ENCODE measurements at places on chromosomes 1 and 21.
A peak's percentile ranks its signal among the peaks of the same experiment; 100 is the strongest.

DNA sequence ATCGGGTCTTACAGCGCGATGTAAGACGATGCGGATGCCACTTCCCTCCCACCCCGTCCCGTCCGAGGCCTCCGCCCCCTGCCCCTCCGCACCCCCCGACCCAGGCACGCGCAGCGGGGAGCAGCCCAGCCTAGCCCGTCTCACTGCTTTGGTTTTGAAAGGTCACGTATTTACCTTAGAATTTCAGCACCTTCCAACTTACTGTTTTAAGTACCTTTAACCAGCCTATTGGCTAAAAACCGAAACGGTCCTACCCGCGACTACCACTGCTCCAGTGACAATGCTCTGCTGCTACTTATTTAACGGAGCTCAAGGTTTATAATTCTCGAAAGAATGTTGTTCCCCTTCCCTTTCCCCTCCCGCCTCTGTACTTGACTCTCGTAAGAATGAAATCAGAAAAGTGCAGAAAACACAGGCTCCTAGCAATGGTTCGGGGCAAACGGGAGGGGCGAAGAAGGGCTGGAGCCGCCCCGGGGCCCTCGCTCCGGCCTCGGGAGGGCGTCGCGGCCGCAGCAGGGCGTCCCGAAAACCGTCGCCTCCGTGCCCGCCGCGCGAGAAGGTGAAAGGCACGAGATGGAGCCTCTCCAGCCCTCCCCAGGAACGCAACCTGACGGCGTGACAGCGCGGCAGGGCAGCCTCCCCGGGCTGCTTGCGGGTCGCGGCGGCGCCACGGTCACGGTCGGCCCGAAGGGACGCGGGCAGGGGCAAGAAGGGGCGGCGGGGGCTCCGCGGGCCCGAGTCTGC is 667 bp downstream of the TMEM50B start:
- peak; percentile 67 for DNase-seq

DNA sequence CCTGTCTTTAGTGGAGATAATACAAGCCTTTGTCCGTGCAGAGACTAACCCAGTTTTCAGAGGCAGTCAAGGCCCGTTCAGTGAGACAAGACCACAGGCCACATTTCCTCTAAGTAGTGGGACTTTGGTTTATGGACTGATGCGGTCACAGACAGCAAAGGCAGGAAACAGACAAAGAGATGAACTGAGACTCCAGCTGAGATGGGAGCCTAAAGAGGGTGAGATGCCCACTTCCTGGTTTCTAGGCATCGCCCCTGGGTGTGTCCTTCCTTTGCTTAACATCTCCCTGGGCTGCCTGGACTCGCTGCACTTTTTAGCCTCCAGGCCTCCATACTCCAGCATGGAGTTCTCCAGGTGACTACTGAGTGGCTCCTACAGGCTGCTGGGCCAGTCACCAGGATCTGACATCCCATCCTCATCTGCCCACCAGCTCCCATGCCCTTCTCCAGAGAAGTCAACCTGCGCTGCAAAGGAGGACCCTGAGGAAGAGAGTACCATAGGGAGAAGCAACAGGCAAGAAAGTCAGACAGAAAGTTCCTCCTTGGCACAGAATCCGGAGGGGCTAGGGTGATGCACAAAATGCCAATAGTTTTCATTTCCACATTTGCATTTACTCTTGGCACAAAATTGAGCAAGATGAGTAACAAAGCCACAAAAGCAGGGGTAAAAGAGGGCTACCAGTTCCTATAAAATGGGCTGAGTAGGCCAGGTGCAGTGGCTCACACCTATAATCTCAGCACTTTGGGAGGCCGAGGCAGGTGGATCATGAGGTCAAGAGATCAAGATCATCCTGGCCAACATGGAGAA is 15.1 kb downstream of the THEMIS2 start:
- DNase-seq: peak; percentile 68

DNA sequence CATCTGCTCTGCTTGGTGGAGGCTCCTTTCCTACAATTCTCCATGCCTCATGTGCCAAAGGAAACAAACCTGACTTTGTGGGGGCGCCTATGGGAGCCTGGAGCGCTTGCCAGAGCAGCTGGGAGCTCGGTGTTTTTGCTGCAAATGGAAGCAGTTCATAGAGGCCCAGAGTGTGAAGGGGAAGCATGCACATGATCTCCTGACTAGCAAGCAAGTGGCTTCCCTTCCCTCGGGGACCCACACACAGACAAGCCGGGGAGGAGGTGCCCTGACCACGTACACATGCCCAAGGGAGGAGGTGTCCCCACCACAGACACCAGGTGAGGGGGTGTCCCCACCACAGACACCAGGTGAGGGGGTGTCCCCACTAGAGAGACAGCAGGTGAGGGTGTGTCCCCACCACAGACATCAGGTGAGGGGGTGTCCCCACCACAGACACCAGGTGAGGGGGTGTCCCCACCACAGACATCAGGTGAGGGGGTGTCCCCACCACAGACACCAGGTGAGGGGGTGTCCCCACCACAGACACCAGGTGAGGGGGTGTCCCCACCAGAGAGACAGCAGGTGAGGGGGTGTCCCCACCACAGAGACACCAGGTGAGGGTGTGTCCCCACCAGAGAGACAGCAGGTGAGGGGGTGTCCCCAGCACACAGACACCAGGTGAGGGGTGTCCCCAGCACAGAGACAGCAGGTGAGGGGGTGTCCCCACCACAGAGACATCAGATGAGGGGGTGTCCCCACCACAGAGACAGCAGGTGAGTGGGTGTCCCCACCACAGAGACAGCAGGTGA is 106.8 kb downstream of the CRYAA start:
- DNase-seq: no peak

- DNase-seq: no peak
These were observed 1.1 kb upstream of the LMO4 start for GRCh38 chr1:87327376-87328271.

GRCh38 chr1:215595231-215595630 is 28.1 kb downstream of the KCTD3 start:
- DNase-seq: no peak

DNA sequence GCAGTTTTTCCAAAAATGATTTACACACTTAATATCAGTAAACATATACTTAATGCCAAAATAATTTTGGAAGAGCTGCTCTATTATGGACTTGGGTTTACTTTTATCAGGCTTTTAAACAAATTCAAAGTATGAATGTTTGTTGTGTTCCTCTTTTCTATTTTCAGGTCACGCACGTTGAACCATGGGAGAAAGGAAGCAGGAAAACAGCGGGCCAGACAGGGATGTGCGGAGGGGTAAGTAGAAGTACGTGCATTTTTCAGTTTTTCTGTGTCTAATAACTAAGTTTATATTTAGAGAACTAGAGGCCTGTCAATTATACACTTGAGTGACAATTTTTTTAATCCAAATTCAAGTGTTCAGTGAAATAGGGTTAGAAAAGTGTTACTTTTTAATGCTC is 3.4 kb downstream of the PRPF38B start:
- DNase-seq: no peak

DNA sequence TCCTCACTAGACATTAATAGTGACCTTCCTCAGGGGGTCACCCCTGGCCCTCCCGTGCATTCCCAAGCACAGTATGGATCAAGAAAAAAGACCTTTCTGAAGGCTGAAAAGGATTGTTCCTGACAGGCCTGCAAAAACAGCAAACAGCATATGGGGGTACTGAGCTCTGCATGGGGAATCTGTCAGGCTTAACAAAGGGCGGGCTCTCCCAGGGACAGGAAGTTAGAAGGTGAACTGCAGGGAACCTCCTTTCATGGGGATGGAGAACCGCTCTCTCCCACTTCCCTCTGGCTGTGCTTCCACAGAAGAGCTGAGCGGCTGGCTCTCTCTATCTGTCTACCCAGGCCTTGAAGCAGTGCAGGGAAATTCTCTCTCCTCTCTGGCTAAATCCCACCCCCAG is 91.7 kb downstream of the DTL start:
- DNase-seq: no peak

DNA sequence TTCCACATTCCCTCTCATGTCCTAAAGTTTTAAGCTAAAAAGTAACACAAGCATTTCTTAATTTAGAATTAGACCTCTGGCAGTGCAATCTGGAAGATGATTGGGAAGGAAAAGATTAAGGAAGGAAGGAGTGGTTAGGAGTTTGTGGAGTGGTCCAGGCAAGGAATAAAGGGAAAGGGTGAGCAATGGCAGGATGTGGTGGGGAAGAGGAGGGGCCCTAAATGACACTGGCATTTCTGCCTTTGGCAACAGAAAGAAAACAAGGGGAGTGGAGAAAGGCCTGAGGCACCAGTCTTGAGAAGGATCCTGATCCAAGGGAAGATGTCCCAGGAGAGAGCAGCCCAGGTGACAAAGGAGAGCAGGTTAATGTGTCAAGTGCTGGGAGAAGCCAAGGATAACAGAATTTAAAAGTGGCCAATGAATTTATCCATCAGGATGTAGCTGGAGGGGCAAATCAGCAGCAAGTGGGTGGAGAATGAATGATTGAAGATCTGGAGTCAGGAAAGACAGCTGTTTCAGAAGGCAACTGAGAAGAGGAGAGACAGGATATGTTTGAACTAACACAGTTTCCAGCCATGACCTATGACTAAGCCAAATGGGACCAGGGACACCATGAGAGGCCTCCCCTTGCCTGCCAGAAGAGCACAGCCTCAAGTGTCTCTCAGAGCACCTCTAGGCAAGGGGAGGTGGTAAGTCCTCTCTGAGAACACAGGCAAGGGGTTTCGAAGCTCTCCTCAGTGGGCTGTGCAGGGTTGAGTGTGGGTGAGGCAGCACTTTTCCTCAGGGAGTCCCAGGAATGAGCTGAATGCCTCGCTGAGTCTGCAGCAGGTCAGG is 20.9 kb upstream of the LY9 start:
- no peak for DNase-seq

DNA sequence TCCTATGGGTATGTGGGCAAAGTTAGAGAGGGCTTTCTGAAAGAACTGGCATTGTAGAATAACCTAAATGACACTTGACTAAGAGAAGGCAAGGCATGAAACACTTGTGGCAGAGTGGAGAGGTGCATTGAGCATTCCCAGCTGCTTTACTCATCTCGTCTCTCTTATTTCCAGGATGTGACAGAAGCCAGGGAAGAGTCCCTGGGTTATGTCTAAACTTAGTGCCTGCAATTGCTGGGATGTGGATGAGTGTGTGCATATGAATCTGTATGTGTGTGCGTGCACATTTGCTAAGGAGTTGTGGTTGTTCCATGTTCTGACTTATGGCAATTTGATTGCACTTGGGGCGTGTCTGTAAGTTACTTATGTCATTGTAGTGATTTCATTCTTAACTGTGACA is 1326.5 kb upstream of the B3GALT2 start:
- DNase-seq: no peak

DNA sequence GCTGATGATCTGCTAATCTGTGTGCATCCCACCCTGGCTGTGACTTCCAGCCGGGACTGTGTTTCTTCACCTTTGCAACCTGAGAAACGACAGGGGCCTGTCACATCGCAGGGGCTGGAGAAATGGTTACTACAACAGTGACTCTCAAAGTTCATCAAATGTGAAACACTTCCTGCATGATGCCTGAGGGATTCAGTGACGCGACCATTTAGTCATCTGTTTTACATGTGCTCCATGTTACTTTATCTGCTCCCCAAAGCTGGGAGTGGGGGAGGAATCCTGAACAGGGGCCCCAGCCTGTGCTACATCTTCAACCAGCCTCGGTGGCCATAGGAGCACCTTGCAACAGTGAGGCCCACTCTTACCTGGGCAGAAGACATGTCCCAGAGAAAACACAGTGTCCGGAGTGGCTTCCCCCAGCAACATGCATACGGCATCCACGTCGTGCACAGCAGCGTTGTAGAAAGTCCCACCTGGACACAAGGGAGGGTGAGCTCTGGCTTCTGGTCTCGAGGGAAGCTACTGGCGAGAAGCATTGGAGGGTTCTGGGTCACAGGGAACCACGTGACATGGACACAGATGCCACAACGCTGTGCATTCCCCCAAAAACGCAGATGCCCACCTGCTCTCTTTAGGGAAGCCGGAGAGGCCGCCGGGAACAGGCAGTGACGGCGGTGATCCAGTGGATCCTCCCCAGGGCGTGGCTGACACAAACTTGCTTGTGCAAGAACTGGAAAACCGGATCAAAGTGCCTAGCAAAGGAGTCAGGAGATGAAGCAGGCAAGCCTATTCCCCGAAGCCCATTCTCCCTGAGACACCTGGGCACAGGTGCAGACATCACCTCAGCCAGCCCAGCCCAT is 9.6 kb upstream of the CCDC27 start:
- no peak for DNase-seq

All from RPMI8226 (cell line).